Fibroblast of skin of back (primary cell): ENCODE measurements at places on chromosomes 5 and 9.

DNA sequence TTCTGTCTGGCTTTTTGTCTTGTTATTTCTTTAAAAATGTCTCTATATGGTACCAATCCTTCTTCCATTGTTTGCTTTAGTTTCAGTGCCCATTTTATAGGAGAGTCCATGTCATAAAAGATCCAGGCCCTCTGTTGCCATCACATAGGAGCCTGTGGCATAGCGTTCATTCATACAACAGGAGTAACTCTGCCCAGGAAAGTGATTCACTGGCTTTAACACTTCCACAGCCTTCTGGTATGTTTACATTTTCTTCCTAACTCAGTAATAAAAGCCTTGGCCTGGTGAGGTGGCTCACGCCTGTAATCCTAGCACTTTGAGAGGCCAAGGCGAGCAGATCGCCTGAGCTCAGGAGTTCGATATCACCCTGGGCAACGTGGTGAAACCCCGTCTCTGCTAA lies 519.3 kb upstream of the PTGER4 start:
- peak; percentile 19 for DNase-seq

GRCh38 chr5:80835128-80835527 lies 125.0 kb upstream of the RASGRF2 start:
- DNase-seq = no peak

DNA sequence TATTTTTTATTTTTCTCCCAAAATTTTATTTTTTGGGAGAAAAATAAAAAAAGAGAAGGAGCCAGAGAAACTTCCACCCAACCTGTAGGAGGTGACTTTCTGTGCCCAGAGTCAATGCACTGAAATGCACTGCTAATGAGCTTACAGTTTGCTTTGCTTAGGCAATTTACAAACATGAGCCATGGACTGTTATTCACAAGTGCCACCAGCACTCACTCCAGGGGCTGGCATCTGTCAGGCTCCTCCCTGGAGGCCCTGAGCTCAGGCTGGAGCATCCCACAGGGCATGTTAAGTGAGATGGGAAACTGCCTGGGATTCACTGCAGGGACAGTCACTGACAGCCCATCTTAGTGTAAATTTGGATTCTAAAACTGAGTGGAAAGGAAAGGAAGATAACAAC lies 74.9 kb downstream of the FANCC start:
- DNase-seq = no peak

DNA sequence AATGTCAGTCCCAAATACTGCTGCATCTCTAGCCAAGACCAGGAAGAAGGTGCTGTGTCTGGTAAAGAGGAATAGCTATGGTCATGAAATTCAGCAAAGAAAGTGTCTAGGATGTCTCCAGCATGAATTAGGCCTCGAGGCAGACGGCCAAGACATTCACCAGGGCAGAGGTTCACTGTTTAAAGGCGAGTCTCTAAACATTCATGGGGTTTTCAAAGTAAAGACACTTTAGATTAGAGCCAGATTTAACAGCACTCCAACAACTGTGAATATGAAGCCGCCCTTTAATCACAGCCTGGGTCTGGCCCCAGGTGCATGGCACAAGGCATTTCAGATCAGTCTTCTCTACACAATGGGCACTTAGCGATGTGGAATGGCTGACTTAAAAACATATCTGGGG lies 95.0 kb downstream of the ANKH start:
- DNase-seq = no peak

- DNase-seq = peak; percentile 34
Observed at GRCh38 chr5:113527746-113528145, 14.3 kb downstream of the YTHDC2 start.

- no peak for DNase-seq
Observed at GRCh38 chr5:135694906-135695305, 116.1 kb upstream of the CXCL14 start.

DNA sequence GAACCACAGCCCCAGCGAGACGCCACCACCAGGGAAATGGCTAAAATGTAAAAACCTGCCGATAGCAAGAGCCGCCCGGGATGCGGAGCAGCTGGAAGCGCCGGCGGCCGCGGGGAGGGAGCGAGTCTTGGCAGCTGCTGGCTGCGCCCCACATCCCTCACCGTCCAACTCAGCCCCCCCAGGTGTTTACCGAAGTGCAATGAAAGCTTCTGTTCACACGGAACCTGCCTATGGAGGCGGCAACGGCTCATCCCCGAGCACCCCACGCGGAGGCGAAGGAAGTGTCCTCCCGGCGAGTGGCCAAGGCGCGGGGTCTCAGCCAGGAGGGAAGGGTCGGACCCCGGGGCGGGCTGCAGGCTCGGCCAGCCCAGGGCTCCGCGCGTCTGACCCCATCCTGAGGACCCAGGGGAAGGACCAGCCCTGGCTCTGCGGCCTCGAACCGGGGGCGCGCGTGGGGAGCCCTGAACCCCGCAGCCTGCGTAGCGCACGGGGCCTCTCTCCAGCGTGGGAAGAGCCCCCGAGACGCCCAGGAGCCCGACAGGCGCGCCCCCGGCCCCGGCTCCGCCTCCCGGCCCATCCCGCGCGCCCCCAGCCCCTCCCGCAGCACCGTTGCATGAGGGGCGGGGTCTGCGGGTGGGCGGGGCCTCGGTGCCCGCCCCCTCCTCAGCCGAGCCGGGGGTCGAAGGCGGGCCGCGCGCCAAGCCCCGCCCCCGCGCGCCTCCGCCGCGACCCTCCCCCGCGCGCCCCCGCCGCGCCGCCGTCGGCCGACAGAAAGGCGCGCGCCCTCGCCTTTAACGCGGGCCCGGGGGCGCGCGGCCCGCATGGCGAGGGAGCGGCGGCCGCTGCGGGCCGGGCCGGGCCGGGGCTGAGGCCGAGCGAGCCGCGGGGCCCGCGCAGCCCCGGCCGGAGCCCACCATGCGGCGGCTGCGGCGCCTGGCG lies at the start of gene DIPK1B:
DIPK1B (plus strand) TSS at position 822 of the 939 bp plus-strand sequence; CDS start at position 916, 94 bp downstream.
- no peak for DNase-seq

- DNase-seq = no peak
Observed at GRCh38 chr5:80540691-80541090, 29.4 kb downstream of the ANKRD34B start.

- no peak for DNase-seq
Observed at GRCh38 chr9:70573308-70573707, 158.9 kb upstream of the KLF9 start.

GRCh38 chr5:20604992-20605391 lies 617.0 kb upstream of the CDH18 start:
- DNase-seq = no peak

- DNase-seq = no peak
Observed at GRCh38 chr5:170221327-170221741, 11.5 kb upstream of the C5orf58 start.

DNA sequence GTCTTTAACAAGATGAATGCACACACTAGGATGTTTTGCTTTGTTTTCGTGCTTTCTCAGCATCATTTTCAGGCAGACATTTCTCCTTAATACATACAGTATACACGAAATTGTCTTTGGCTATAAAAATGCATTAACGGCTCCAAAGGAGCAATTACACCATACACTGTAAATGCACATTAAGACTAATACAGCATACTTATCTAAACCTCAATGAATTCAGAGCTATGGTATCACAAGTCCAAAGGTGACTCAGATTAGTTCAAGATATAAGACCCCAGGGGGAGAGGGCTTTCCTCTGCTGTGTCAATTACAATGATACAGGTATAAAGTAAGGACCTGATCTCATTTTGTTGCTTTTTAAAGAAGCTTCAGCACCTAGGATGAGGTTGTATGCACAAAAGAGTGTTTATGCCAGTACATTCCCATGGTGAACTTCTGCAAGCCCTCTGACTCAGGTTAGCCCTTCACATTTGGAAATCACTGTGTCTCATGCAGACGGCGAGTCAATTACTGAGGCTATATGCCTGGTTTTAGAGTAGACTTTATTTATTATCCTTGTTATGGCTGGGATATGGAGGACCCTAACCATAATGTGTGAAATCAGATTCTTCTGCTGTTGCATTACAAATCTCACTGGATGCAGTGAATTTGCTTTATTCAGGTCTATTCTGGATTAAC lies 233.3 kb downstream of the ZNF608 start:
- DNase-seq = no peak
